ENCODE measurements at places on chromosomes 6 and 20.

DNA sequence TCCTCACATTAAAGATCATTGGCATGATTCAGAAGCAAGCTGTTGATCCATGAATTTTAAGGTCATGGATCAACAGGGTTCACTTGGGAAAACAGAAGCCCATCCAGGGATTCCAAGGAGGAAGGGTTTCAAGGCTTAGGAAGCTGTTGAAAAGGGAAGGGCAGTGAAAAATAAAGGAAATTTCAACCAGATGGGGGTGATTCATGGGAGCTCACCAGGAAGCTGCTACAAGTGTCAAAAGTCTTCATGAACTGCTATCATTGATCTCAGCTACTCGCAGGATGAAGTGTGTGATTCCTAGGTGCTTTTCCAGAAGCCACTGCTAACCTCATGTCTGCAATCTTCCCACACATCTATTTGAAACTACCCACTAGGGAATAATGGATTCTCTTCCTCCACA, 26.2 kb downstream of the ADTRP start:
- no peak for DNase-seq

DNA sequence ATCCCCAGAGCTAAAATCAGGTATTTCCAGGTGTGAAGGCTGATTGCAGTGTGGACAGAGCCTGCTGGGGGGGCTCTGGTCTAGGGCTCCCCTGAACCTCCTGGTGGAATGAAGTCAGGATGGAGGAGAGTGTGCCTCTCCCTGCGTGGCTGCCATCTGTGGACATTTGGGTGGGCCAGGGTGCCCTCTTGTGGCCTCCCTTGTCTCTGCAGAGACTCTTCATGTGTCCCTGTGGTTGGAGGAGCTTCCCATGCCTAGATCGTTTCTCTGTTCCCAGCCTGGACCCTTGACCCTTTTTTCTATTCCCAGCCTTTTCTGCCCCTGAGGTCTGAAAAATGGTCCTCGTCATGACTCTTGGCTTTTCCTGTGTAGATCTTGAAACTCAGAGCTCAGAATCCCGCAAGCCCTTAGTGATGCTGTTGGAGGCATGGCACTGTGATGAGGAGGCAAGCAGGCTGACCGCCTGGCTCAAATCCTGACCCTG, 9.9 kb upstream of the PSMF1 start:
- DNase-seq = peak; percentile 51

GRCh38 chr6:165674155-165675029, 11.4 kb upstream of the PDE10A start:
- no peak for DNase-seq

- no peak for DNase-seq
Observed at GRCh38 chr20:20691477-20692235, 20.8 kb downstream of the RALGAPA2 start.

DNA sequence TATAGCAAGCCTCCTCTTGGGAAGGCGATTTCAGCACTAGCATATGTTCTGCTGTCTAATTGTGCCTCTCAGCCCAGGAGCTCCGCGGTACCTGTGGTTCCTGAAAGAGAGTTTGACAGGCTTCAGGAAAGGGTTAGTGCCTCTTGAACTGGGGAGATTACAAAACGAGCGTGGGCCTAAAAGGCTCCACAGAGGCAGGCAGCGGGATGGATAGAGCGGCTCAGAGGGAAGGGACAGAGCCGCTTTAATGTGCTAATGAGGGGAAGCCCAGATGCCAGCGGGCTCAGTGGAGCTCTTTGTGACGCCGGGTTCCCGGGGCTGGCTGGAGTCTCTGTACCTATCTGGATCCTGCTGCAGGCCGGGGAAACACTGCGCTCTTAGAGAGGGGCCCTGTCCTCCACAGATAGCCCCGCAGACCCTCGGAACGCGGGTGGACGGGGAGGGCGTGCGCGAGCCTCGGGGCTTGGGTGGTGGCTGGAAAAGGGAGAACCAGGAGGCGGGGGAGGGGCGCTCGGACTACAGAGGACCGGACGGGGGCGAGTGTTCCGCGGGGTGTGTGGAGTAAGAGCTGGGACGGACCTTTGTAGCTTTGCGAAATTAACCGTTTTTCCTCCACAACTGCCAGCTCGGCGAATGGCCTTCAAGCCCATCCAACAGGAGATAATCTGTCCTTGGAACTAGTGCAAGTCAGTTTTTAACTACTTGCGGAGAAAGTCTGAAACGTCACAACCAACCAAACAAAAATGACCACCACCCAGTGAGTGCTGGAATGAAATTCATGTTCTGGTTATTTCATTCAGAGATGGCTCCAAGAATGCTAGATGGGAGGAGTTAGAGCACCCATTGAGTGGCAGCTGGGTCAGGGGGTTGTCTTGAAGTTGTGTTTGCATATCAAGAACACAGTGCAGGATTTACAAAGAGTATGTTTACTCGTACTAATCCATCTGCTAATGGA, 13.0 kb downstream of the SLC35F1 start:
- no peak for DNase-seq

DNA sequence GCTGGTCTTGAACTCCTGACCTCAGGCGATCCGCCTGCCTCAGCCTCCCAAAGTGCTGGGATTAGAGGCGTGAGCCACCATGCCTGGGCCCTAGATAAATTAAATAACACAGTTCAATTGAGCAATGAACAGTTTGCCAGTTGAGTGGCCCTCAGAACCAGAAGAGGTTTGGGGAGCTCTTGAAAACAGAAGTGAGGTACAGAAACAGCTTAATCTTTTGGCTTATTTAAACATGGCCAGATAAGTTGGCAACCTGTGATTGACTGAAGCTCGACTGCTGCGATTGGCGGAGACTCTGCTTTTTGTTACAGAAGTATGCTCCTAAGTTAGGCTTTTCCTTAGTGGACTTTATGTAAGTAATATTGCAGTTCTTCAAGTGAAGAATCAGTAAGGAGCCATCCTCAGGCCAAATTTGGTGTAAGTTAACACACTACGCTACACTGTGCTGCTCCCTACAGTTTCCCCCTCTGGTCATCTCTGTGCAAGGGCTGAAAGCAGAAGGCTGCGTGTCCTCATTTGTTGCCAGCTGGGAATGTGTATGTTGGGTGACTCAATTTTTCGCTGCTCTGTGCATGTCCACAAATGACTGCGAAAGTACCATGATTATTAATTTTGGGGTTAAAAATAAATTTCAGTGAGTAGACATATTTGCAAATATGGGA, 9.8 kb downstream of the XRN2 start:
- no peak for DNase-seq

Measured in KG1 (cell line).